ENCODE measurements at places on chromosomes 1 and 21.

GRCh38 chr1:71364236-71364635 lies 283.4 kb upstream of the ZRANB2 start:
- no peak for DNase-seq

- DNase-seq = no peak
Observed at GRCh38 chr1:215672482-215672881, 105.4 kb downstream of the KCTD3 start.

DNA sequence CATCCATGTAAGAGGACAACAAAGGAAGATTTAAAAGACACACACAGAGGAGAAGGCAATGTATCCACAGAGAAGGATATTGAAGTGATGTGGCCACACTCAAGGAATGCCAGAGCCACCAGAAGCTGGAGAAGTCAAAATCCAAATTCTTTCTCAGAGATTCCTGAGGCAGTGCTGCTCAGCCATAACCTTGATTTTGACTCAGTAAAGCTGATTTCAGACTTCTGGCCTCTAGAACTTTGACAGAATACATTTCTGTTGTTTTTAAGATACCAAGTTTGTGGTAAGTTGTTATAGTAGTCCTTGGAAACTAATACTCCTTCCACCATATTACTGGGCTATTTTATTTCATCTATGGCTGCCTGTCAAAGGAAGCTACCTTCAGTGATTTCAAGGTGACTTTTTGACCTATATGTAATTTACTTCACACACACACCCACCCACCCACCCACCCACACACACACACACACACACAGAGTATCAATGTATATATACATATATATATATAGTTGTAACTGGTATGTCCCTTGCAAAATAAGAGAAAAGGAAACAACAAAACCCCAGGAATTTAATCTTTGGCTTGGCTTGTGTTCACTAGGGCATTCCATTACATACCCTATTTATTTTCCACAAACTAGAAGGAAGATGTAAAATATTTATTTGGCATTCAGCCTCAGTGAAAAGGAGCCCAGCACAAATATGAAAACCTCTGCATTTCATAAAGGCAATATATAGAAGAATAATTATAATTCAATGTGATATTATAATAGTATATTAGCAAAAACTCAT lies 142.1 kb upstream of the PTGFR start:
- DNase-seq = no peak

GRCh38 chr1:208536212-208536611 lies 292.0 kb upstream of the PLXNA2 start:
- no peak for DNase-seq

DNA sequence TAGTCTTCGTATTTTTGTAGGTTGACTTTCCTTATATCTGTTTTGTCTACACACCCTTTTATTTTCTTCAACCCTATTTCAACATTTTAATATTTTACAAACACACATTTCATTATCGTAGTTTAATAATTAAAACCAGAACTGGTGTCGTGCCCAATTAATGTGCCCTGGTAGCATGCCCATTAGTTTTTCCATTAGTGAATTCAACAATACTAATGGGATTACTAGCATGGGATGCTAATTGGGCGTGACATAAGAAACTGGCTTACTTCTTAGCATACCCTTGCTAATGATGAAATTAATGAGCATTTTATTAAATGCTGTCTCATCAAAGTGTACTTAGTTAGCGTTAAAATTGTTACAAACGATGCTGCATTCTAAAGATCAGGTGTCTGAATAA lies 332.7 kb downstream of the USH2A start:
- DNase-seq = no peak

DNA sequence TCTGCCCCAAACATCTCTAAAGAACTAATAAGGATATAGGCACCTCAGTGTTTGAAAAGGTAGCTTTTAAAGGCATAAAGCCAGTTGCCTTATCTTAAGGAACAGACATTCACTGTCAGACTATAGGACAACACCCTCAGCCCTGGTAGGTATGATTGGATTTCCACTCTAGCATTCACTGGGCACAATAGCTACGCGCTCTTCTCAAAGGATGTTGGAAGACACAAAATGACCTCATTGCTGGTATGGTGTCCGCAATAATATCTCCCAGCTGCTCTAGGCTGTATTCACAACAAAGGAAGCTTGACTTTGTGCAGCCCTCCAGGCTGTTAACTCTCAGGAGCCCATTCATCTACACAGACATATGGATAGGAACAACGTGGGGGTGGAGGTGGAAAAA lies 119.4 kb upstream of the CXADR start:
- no peak for DNase-seq

DNA sequence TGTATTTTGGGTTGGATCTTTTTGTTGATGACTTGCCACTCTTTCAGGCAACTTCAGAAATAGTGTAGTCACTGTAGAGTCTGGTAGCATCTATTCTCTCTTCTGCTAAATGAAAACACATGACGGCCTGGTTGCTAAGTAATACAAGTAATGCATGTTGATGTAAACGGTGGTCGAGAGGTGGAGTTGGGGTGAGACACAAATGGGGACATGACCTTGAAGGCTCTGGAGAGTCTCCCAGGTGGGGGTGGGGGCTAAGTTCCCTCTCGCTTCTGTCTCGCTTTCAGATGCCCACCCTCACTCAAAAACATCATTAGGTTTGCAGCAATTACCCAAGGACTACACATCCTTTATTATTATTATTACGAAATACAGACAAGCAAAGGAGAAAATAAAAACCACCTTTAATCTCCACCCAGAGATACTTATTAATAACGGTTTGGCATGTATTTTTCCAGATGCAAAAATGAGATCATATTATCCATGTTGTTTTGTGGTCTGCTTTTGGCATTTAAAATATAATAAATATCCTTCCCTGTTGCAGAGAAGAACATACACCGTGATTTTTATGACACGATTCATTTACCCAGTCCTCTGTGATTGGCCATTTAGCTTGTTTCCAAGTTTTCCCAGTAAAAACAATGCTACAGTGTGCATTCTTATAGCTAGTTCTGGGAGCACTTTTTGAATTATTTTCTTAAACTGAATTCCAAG lies 138.1 kb downstream of the MIS18A start:
- no peak for DNase-seq

DNA sequence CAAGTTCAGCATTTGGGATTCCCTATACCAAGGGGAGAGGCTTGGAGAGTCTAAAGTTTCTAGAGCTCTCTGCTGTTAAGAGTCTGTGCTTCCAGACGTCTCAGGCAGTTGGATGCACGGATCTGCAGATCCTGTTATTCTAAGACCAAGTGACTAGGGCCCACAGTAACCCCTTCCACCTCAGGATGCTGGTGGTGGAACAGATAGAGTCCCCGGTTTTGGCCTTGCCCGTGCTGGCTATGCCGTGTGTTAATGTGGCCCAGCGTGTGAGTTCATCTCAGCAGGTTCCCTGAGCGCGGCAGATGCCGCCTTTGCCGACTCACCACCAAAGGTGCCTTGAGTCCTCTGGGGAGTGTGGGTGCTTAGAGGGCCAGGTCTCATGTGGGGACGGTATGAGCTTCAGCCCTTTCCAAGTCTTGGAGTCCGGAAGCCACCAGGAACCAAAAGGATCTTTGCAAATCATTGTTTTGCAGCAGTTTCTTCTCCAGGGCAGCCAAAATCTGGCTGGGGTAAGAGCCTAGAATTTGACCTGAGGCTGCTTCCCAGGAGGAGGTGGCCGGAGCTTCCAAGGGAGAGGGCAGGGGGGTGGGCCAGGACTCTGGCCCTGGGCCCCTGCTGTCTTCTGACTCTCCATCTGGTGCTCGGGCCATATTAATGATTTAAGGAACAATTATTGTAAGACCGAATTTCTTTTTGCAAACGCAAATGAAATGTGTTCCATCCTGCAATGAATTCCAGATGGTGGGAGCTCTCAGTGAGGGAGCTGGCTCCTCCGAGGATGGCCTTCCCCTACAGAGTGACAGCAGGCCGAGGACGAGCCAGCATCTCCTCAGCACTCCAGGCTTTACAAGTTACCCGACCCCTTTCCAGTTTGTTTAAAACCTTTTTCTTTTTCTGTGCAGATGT lies 205.7 kb downstream of the FOXD2 start:
- no peak for DNase-seq

DNA sequence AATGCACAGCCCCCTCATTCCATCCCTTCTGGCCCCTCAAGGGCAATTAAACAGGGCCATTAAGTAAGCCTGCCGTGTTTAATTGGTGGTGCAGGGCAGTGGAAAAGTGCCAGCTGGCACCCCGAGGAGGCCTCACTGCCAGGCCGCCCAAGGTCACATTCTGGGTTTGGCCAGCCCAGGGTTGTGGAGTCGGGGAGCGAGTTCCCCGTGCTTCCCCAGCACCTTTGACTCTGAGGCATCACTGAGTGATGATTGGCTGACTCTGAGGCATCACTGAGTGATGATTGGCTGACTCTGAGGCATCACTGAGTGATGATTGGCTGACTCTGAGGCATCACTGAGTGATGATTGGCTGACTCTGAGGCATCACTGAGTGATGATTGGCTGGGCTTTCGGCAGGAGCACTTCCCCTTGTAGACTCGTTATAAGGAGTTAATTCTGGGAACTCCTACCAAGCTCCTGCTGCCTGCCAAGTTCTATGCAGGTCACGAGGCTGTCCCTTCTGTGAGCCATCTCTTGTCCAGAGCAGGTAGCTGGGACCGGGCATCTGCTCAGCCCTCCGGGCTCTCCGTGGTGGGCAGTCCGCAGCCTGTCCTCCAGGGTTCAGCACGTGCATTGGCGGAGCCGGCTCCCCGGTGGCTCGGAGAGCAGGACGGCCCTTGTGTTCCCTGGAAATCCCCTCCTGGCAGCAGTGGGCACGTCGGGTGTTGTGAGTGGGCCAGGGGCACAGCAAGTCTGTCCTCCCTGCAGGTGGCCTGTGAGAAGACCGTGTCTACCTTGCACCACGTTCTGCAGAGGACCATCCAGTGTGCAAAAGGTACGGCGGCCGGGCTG lies 20.9 kb downstream of the CSTB start:
- DNase-seq = no peak

- no peak for DNase-seq
Observed at GRCh38 chr1:167152192-167152876, 58.5 kb downstream of the STYXL2 start.

GRCh38 chr1:112983537-112984131 lies 27.6 kb upstream of the SLC16A1 start:
- no peak for DNase-seq

- DNase-seq = no peak
Observed at GRCh38 chr1:29684141-29684540, 447.8 kb downstream of the PTPRU start.

- no peak for DNase-seq
Observed at GRCh38 chr1:116033322-116033721, 57.0 kb downstream of the SLC22A15 start.

DNA sequence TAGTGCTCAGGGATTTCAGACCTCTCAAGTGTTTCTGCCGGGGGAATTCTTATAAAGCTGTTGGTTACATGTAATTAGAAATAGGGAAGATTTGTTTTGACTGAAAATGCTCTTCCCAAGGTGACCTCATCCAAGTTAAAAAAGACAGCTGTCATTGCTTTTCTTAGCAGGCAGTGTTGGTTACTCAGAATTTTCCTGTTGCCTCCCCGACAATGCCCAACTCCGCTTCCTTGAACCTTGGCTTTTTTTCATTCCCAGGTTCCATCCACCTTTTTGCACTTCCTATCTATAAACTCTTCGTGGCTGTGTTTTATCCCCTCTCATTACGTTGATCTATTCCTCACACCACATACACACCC lies 825 bp upstream of the DPH5 start:
- no peak for DNase-seq

DNA sequence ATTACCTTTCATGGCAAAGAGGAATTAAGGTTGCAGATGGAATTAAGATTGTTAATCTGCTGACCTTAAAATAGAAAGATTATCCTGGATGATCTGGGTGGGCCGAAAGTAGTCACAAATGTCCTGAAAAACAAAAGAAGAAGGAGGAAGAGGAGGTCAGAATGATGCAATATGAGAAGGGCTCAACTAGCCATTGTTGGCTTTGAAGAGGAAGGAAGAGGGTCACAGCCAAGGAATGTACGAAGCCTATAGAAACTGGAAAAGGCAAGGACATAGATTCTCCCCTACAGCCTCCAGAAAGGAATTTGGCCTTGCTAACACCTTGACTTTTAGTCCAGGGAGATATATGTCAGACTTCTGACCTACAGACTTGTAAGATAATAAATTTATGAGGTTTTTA lies 39.4 kb upstream of the FMOD start:
- no peak for DNase-seq

- DNase-seq = no peak
Observed at GRCh38 chr1:180188091-180188506, 33.4 kb downstream of the QSOX1 start.

DNA sequence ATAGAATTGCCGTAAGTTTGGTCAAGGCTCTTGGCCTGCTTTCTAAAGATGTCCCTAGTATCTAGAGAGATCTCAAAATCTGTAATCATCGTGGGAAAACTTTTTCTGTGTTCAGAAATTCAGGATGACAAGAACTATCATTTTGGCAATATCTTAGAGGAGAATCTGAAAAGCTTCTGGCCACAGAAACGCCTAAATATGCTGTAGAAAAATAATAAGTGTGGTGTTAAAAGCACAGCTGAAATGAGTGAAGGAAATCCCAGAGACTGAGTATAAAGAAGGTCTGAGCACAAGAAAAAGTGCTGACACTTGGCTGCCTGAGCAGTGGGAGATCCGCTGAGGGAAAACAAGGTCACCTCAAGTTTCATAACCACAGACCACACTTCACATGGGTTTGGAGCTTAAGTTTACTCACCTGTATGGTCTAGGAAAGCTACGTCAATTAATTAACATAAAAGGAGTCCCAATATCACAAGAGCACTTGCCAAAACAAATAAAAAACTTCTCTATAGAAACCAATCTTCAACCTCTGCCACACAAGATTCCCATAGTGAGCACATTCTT lies 235.2 kb upstream of the IRF2BP2 start:
- DNase-seq = peak; percentile 15

DNA sequence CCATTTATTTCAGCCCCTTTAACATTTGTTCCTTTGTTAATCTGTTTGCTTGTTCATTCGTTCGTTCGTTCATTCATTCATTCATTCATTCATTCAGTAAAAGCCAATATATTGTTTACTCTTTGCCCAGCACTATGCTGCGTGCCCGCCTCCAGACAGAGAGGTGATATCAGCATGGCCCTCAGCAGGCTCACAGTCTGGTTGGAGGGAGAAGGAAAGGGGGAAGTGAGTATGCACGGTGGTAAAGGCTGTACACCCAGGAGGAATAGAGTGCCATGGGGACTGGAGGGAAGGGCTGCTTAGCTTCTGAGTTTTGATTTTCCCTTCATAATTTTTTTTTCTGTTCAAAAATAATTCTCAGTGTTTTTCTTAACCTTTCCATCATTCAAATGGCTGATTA lies 144.7 kb downstream of the NOS1AP start:
- DNase-seq = no peak

DNA sequence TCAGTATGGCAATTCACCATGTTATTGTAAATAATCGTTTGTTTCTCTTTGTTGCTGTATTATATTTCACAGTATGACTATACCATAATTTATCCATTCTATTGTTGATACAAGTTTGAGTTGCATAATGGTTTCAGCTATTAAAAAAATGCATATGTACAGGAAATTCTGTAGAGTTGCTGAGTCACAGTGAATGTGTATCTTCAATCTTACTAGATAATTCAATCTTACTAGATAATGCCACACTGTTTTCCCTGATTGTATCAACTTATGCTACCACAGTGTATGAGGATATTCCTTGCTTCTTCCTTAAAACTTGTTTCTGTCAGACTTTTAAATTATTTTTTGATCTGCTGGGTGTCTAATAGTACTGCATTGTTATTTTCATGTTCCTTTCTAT lies 3.5 kb upstream of the COA6 start:
- DNase-seq = no peak
